ENCODE measurements at places on chromosomes 1 and 21.

- ATAC-seq, result no peak
These were observed 60.5 kb downstream of the KLHDC7A start for GRCh38 chr1:18541046-18541795.

- peak; percentile 81 for ATAC-seq
These were observed 11.7 kb downstream of the MPZ start for GRCh38 chr1:161298116-161298515.

GRCh38 chr1:103353391-103353790, 172.1 kb upstream of the RNPC3 start:
- no peak for ATAC-seq

DNA sequence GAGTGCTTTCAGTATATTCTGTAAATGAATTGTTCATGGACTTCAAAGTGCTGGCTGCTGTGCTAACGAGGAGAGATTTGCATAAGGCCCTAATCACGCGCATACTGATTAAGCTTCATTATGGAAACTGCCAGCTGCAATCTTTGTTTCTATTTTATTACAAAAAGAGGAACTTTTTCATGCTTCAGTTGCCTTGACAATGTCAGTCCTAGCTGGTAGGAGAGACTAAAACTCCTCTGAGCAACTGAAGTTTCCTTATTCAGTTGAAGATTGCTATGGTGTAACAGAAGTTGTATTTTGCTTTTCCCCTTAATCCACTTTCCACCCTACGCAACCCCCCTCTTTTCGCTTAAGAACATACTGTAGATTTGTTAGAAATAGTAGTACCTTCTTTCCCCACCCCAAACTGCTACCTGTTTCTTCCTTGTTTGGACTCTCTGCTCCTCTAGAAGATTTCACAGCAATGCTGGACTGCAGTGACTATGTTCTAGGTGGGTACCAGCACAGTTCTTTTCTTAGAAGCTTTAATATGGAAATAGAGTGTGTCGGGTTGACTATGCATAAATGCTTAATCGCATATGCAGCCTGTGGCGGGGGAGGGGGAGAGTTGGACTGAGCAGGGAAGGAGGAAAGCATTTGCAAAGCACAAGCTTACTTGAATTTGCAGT, 108.3 kb downstream of the POU2F1 start:
- peak; percentile 95 for ATAC-seq

DNA sequence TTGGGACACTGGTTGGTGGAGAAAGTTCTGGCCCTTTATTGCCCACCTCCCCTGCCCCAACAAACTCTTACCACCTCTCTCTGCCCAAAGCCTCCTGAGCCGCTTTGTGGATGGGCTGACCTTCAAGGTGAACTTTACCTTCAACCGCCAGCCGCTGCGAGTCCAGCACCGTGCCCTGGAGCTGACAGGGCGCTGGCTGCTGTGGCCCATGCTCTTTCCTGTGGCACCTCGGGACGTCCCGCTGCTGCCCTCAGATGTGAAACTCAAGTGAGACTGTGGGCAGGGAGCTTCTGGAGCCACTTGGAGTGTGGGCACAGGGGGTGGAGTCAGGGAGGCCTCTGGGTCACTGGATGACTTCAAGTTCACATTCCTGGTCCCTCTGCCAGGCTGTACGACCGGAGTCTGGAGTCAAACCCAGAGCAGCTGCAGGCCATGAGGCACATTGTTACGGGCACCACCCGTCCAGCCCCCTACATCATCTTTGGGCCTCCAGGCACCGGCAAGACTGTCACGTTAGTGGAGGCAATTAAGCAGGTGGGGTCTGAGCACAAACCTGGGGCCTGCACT, 12.5 kb downstream of the RHOC start:
- no peak for ATAC-seq

DNA sequence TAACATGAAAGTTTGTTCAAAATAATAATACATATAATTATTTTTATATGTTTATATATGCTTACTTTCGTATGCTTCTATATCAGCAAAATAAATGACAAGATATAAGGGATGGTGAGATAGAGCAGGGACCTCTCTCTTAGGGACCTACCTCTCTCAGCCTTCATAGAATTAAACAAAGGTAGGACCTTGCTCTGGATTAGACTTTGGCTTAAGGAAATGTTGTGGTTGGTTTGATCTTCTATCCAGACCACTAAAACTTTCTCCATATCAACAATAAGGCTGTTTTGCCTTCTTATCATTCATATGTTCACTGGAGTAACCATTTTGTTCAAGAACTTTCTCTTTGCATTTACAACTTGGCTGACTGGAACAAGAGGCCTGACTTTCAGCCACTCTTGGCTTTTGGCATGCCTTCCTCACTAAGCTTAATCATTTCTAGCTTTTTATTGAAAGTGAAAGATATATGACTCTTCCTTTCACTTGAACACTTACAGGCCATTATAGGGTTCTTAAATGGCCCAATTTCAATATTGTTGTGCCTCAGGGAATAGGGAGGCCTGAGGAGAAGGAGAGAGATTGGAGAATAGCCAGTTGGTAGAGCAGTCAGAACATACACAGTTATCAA, 14.4 kb downstream of the FRRS1 start:
- no peak for ATAC-seq

GRCh38 chr1:63277195-63278192, 44.9 kb upstream of the FOXD3 start:
- no peak for ATAC-seq

- ATAC-seq, result peak; percentile 59
These were observed 21.0 kb upstream of the CBR3 start for GRCh38 chr21:36113647-36114428.

DNA sequence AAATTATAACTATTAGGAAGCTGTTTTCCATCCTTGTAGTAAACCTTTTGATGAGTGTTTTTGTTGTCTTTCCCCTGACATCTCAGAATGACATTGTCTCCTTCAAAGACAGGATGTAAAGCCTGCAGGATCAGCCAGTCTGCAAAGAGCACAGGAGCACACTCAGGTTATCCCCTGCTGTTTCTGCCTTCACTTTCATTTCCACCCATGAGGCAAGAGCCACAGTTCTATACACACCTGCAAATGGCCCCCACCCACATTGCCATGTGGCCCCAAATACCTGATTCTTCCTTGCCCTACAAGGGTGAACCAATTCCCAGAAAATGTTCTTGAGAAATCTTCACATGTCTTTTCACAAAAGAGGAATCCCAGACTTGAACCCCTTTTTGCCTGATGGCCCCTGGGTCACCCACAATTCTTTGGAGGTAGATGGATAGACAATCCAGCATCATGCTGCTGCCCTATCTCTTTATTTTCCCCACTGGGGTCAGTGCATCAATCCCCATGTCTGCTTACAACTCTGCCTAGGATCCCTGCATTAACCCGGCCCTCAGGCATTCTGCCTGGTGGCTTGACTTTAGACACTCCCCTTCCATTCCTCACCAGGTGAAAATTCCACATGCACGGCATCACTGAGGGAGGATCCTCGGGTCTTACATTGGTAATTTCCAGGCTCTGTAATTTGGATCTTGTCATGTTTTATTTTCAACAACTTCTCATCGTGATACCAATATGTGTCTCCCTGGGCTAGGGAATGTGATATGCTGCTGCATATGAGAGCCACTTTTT, 2.6 kb downstream of the FCRL3 start:
- peak; percentile 64 for ATAC-seq

DNA sequence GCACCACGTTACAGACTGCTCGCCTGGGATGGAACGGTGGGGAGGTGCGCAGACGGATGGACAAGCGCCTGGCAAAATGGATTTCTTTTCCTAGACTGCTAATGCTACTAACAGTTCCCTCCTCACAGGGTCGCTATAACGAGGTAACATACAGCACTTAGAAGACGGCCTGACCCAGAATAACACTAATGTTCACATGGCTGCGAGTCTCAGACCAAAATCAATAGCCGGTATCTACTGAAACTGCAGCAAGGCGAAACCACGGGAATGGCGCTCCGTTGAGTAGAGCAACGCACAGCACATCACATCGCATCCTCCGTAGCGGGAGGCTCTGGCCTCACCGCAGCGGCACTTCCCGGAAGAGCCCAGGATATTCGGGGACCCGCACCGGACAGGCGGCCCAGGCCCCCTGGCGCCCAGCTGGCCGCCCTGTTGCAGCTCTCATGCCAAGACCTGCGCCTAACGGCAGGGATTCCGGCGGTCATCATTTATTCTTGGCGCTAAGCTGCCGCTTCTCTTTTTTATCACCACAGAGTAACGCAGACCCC, 46.6 kb downstream of the VPS26C start:
- ATAC-seq, result peak; percentile 37

- no peak for ATAC-seq
These were observed 1.9 kb downstream of the IGSF8 start for GRCh38 chr1:160096274-160097116.

GRCh38 chr1:203351037-203351625, at the start of gene FMOD:
Gene FMOD, minus strand, starts transcription at chr1:203351122. Its CDS starts 2,852 bp downstream, at chr1:203348270.
- peak; percentile 44 for ATAC-seq

DNA sequence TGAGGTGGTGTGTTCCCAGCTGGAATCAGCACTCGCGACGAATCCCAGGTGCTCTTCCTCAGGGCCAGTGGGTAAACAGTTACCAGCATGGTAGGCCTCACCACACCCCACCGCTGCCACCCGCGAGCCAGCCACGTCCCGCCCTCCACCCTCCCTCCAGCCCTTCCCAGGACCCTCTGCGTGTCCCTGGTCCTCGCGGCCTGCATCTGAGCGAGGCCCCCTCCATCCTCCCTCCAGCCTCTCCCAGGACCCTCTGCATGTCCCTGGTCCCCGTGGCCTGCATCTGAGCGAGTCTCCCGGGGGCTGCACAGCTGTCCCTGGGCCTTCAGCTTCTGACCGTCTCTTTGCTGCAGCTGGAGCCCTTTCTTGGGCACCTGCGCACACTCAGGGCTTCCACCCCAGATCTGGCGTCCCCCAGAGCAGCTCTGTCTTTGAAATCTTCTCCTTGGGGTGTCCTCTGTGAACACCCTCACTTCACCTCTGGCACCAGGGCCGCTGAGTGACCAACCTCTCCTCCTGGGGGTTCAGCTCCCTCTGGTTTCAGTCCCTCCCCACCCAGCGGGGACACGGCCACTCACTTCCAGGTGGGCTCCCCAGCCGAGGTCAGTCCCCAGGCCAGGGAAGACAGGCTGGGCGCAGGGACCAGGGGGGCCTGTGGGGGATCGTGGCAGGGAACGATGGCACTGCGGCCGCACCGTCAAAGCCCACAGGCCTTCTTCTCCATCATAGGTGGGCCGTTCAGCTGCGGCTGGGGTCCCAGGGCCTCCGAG, 57.8 kb upstream of the COL6A2 start:
- no peak for ATAC-seq

- ATAC-seq, result no peak
These were observed 467.5 kb downstream of the PTPRU start for GRCh38 chr1:29703596-29704370.

- ATAC-seq, result no peak
These were observed 663 bp downstream of the ATP13A2 start for GRCh38 chr1:17011092-17011438.

- no peak for ATAC-seq
These were observed 35.6 kb downstream of the SHCBP1L start for GRCh38 chr1:182917378-182917777.

- ATAC-seq, result no peak
These were observed 190.0 kb upstream of the VAMP3 start for GRCh38 chr1:7580923-7581753.

All from stimulated activated memory B cell treated with anti-CD40 and anti-IgM and Interleukin-4, amounts not matched to agents 10 μg/mL and 1 μg/mL and 100 μg/mL, for 72 hours (primary cell).